ENCODE measurements at places on chromosomes 5 and 9.

- no peak for DNase-seq
These were observed 14.5 kb downstream of the CXCL14 start for GRCh38 chr5:135564331-135564730.

DNA sequence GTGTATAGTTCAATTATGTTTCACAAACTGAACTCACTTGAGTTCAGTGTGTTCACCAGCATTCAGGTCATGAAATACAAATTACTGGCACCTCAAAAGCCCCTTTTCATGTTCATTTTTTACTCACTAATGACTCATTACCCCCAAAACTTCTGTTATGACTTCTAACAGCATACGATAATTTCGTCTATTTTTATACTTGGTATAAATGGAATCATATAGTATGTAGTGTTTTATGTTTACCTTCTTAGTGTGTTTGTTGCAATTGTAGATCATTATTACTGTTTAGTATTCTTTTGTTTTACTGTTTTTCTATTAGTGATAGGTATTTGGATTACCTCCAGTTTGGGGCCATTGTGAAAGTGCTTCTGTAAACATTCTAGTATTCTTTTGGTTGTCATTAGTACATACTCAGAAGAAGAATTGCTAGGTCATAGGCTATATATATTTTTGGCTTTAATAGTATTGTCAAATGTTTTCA lies 33.4 kb downstream of the DDX4 start:
- no peak for DNase-seq

DNA sequence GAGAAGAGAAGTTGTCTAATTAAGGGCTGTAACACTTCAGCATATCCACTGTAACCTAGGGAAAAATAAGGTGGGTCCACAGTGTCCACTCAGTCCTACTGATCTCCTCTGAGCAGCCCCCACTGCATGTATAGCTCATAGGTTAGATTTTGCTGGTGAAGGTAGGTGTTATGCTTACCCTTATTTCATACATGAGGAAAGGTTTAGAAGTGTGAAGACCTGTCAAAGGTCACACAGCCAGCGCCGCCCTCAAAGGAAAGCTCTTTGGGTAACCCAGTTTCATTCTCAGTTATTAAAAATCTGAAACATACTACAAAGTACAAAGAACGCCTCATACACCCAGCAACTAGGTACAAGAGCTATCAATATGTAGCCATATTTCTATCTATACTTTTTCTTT lies 87.2 kb downstream of the TLE4 start:
- no peak for DNase-seq

- no peak for DNase-seq
These were observed 331.6 kb upstream of the SLC30A5 start for GRCh38 chr5:68762201-68762600.

- no peak for DNase-seq
These were observed 11.4 kb downstream of the HAND1 start for GRCh38 chr5:154466671-154467070.

DNA sequence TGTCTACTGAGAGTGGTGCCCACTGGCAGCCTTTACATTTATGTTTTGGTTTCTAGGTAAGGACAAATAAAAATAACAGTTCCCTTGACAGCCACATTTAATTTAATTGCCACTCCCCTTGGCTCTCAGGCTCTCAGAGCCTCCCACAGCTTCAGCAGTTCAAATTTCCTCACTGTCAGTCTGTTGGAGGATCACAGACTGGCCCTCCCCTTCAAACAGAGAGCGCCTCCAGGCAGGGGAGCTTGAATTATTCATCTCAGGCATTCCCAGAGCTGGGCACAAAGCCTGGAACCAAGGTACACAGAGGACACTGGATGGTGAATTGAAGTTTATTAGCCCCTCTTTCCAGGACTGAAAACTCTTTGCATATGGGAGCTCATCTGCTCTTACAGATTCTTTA lies 407.7 kb downstream of the SPOCK1 start:
- DNase-seq: no peak

DNA sequence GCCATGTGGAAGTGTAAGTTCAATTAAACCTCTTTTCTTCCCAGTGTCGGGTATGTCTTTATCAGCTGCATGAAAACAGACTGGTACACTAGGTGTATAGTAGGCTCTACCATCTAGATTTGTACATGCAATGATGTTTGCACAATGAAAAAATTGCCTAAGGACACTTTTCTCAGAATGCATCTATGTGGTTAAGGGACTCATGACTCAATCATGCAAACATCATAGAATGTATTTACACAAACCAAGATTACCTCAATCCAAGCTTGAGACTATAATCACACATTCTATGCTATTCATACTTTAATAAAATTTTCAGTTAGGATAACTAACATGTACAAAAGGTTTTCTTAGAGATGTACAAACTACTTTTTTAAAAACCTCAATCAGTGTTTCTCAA lies 1164.5 kb downstream of the CDH12 start:
- no peak for DNase-seq

- no peak for DNase-seq
These were observed 3.7 kb downstream of the PFN3 start for GRCh38 chr5:177396807-177397206.

- DNase-seq: no peak
These were observed 23.0 kb downstream of the BARHL1 start for GRCh38 chr9:132605387-132605786.

- DNase-seq: peak; percentile 82
These were observed 39.0 kb downstream of the SMARCA2 start for GRCh38 chr9:2053883-2054845.

DNA sequence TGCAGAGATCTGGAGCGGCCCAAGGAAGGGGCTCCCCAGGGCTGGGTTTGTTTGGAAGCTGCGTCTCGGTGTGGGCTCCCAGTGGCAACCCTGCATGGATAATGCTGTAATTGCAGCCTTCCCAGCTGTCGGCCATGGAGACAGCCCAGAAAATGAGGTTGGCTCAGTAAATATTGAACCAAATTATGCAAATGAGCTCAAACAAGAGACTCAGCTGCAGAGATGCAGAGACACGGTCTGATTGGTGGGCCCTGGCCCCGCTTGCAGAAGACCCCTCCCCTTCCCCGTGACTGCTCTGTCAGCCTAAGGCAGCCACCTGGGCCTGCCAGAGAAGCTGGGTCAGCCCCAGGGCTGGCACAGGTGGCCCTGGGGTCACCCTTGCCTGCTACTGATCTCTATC lies 75.9 kb downstream of the RAD23B start:
- DNase-seq: no peak

- DNase-seq: no peak
These were observed 932.9 kb upstream of the DMAC1 start for GRCh38 chr9:8732367-8733075.

DNA sequence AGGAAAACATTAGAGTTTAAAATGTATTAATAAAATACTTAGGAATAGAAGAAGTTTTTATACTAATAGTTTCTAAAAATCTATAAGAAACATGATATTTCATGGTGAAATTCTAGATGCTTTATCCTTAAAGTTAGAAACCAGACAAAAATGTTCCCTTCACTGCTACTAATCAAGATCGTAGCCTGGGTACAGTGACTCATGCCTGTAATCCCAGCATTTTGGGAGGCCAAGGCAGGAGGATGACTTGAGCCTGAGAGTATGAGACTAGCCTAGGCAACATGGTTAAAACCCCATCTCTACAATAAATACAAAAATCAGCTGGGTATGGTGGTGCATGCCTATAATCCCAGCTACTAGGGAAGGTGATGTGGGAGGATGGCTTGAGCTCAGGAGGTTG lies 30.4 kb upstream of the KLF9 start:
- no peak for DNase-seq

DNA sequence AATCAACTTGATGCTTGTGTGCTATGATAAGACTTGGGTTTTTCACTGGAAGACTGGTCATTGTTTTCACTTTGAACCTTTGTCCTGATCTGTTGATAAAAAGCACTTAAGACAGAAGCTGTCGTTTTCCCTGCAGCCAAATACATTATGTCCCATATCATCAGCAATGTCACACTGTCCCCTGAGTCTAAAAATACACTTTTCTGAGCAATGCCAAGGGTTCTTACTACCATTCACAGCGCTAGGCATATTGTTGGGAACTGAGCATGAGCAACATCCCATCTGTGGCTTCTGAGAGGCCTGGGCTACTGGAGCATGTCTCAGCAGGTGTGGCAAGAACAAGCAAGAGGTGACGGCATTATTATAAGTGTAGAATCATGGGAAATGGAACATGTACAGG lies 81.8 kb downstream of the SEMA6A start:
- DNase-seq: no peak

GRCh38 chr9:25048098-25048724 lies 502.5 kb upstream of the IZUMO3 start:
- no peak for DNase-seq

DNA sequence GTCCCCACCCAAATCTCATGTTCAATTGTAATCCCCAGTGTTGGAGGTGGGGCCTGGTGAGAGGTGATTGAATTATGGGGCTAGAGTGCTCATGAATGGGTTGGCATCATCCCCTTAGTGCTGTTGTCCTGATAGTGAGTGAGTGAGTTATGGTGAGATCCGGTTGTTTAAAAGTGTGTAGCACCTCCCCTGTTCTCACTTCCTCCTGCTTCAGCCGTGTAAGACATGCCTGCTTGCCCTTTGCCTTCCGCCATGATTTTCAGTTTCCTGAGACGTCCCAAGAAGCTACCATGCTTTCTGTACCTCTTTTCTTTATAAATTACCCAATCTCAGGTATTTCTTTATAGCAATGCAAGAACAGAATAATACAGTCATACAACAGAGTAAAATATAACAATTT lies 742 bp upstream of the LECT2 start:
- no peak for DNase-seq

- peak; percentile 41 for DNase-seq
These were observed 200.4 kb downstream of the LRRC70 start for GRCh38 chr5:62779010-62779422.

- DNase-seq: no peak
These were observed 20.2 kb upstream of the EGFL7 start for GRCh38 chr9:136642439-136642921.

DNA sequence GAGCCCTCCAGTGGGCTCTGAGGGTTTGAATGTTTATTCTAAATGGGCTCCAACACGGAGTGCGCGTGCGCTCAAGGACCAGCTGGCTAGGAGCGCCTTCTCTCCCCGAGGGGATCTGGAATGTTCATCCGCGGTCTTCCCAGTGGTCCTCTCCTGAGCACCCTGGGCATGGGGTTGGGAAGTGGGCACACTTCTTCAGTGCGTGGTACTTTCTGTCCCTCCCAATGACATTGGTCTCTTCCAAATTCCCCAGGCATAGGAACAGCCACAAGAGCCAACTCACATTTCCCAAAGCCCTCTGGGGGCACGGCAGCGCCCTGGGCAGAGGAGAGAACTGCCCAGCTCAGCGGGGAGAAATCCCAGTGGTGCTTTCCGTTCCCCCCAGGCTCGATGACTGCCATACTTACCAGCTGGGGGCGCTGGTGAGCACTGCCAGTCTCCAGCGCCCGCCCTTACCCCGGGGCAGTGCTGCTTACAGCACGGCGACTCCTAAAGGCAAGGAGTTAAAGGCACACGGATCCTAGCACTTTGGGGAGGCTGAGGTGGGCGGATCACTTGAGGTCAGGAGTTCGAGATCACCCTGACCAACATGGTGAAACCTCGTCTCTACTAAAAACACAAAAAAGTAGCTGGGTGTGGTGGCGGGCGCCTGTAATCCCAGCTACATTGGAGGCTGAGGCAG lies 29.9 kb upstream of the OBP2B start:
- peak; percentile 76 for DNase-seq

GRCh38 chr5:35518104-35518503 lies 99.6 kb upstream of the SPEF2 start:
- DNase-seq: peak; percentile 53

- DNase-seq: no peak
These were observed 422.9 kb downstream of the EBF1 start for GRCh38 chr5:158676642-158677469.

- peak; percentile 23 for DNase-seq
These were observed 36.3 kb downstream of the CAPSL start for GRCh38 chr5:35902046-35902672.

DNA sequence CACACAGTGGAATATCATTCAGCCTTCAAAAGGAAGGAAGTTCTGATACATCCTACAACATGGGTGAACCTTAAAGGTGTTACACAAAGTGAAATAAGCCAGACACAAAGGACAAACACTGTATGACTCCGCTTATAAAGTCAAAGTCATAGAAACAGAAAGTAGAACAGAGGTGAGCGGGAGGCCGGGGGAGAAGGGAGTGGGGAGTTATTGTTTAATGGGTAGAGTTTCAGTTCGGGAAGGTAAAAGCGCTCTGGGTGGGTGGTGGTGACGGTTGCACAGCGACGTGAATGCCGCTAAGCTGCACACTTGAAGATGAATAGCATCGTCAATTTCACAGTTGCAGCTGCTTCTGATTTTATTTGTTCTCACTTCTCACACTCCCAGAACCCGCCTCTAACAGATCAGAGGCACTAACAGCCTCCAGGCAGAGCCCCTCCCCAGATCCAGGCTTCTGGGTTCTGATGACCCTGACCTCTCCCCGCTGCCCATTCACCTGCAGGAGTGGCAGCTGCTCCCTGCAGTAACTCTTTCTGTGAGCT lies 34.1 kb downstream of the BNIP1 start:
- DNase-seq: no peak

GRCh38 chr9:104856413-104856941 lies 71.5 kb downstream of the ABCA1 start:
- DNase-seq: no peak

DNA sequence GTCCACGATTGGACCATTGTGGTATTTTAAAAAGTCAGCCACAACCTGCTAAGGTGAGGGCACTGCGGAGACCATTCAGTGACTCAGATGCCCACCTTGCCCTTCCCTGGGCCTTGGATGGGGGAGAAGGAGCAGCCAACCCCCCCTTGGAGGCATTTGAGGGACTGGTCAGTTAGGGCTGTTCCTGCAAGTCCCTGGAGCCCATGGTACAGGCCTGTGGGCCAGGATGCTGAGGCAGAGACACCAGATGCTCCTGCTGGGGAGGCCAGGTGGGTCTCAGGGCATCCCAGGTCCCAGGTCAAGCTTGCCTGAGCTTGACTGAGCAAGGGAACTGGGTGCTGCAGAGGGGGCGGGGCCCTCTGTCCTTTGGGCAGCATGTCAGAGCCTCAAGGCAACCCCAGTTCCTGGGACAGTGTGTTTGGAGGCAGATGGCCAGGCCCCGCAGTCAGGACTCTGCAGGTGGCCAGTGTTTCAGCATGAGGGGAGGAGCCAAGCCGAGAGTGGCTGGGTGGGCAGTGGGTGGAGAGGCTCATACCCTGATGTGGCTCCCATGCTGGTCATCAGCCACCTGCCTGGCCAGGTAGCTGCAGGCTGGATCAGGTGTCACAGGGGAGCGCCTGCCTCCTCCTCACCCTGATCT lies 27.5 kb downstream of the SLC6A3 start:
- DNase-seq: no peak

DNA sequence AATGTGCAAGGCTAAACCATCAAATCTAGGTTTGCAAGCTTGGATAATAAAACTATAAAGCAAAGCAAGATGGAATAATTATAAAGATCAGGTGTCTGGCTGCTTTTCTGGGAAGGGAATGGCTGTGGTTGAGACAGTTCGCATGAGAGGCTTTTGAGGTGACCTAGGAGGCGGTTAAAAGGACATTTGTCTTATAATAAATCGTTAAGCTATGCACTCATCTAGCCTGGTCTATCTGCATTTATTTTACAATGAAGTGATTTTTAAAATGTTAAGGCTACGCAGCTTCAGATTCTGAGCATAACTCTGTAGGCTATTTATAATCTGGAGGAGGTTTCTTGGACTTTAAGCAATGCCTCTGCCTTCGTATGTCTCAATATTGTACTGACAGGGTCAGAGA lies 29.4 kb upstream of the MAN2A1 start:
- no peak for DNase-seq

- no peak for DNase-seq
These were observed 1164.3 kb upstream of the DMAC1 start for GRCh38 chr9:8963885-8964284.
